ENCODE measurements at places on chromosomes 1 and 21. TPM values are rescaled to one million over a fixed set of nuclear protein-coding genes. Genes with fewer than 3 reads are reported as not detected.

DNA sequence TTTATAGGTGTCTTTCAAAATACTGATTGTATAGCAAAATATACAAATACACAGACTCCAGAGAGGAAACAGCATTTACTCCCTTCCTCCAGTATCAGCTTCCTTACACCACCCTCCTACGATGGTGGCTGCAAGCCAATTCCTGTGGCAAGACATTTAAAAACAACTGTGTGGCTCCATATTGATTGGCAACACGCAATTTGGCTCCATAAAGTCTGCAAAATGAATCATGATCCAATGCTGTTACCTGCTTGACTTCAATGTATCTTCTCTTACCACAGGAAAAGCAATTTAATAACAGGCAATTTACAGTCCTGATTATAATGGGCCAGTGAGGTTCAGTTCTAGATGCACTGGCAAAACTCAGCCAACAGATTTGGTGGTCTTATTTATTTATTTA lies 19.7 kb upstream of the ATP6V1G3 start:
- H3K4me3 ChIP-seq: no peak overlapping the region
- peaks cover 29% of the 10 kb centered on the region for H3K4me1 ChIP-seq
- no peaks in the 10 kb centered on the region for H3K27me3 ChIP-seq
- DNase-seq: no peak
- H3K36me3 ChIP-seq: no peaks in the 10 kb centered on the region
- H3K27ac ChIP-seq: no peak overlapping the region

The GLUL gene
- 122 TPM for total RNA-seq

DNA sequence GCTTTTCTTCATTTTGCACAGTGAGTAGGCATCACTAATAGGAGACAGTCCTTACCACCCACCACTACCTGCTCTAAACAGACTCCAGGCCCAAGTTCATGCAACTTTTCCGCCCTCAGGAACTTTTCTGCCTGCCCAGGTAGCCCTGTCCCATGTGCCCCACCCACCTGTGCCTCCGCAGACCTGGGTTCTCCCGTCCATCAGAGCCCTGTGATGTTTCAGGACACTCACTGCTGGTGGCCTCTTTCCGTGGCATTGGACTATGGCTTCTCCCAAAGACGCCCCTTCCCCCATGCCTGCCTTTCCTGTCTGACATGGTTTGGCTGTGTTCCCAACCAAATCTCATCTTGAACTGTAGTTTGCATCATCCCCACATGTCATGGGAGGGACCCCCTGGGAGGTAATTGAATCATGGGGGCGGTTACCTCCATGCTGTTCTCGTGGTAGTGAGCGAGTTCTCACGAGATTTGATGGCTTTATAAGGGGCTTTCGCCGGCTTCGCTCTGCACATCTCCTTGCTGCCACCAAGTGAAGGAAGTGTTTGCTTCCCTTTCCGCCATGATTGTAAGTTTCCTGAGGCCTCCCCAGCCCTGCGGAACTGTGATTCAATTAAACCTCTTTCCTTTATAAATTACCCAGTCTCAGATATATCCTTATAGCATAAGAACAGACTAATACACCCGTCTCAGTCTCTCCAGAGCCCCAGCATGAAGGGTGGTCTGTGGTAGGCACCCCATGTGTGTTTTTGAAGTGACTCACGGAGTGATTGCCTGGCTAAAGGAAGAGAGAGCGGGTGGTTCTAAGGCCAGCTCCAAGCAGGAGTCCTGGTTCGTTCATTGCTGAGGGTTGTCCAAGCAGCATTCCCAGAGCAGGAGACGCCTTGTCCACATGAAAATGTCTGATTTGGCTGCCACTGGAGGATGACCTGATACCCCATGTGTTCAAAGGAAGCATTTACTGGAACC lies 86.0 kb upstream of the ZBTB40 start:
- H3K4me3 ChIP-seq: no peak overlapping the region
- no peaks in the 10 kb centered on the region for H3K36me3 ChIP-seq
- peaks cover 44% of the 10 kb centered on the region for H3K27me3 ChIP-seq
- DNase-seq: no peak
- H3K27ac ChIP-seq: no peak overlapping the region

- H3K27ac ChIP-seq: no peak overlapping the region
- no peak for DNase-seq
- peaks cover 21% of the 10 kb centered on the region for H3K27me3 ChIP-seq
- no peaks in the 10 kb centered on the region for H3K4me1 ChIP-seq
- H3K4me3 ChIP-seq: no peak overlapping the region
Measured at GRCh38 chr1:214002472-214002871, 14.7 kb downstream of the PROX1 start.

The ARTN gene
- total RNA-seq: 0.69 TPM

DNA sequence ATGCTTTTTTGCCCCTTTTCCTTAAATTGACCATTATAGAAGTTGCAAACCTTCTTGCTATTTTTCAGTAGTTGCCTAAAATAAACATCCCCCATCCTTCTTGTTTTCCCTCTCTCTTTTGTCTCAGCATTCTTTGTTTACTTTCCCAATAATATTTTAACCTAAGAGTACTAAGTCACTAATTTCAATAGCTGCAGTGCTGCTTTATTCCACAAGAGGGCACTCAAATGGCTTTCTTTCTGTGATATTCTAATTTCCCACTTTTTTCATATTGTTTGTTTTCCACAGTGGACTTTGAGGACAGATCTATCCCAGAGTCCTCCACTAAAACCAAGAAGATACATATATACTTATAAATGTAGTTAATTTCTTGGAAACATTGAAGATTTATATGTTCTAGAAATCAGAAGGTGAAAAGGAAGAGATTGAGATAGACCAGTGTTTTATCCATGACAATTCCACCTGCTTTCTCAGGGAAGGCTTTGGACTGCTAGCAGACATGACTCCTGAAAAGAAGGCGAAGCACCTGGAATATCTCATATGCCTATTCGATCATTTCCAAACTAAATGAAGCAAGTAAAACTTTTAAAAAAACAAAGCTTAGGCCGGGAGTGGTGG lies 104.8 kb upstream of the GRIK1 start:
- DNase-seq: no peak
- H3K27me3 ChIP-seq: peaks cover 18% of the 10 kb centered on the region
- no peaks in the 10 kb centered on the region for H3K4me1 ChIP-seq
- no peak overlapping the region for H3K27ac ChIP-seq
- H3K36me3 ChIP-seq: no peaks in the 10 kb centered on the region
- no peak overlapping the region for H3K4me3 ChIP-seq

Measured in chondrocyte (in vitro differentiated cells).